ENCODE measurements at places on chromosomes 16 and 17. TPM values are rescaled to one million over a fixed set of nuclear protein-coding genes. Genes with fewer than 3 reads are reported as not detected.
A peak's percentile ranks its signal among the peaks of the same experiment; 100 is the strongest.

- H3K4me1 ChIP-seq = no peaks in the 10 kb centered on the region
- no peak for DNase-seq
- no peak overlapping the region for H3K4me3 ChIP-seq
- H3K36me3 ChIP-seq = no peaks in the 10 kb centered on the region
- H3K27me3 ChIP-seq = peaks cover 1% of the 10 kb centered on the region
Observed at GRCh38 chr16:83098536-83098935, 471.8 kb downstream of the CDH13 start.

GRCh38 chr17:40447148-40447644, 3.9 kb downstream of the IGFBP4 start:
- peaks cover 52% of the 10 kb centered on the region for H3K4me1 ChIP-seq
- H3K27me3 ChIP-seq = peaks cover 14% of the 10 kb centered on the region
- no peak overlapping the region for H3K27ac ChIP-seq
- peaks cover 14% of the 10 kb centered on the region for H3K36me3 ChIP-seq

GRCh38 chr17:1931844-1932579, 93.1 kb downstream of the RTN4RL1 start:
- H3K27ac ChIP-seq = no peak overlapping the region
- H3K4me1 ChIP-seq = no peaks in the 10 kb centered on the region
- DNase-seq = no peak
- no peaks in the 10 kb centered on the region for H3K36me3 ChIP-seq

DNA sequence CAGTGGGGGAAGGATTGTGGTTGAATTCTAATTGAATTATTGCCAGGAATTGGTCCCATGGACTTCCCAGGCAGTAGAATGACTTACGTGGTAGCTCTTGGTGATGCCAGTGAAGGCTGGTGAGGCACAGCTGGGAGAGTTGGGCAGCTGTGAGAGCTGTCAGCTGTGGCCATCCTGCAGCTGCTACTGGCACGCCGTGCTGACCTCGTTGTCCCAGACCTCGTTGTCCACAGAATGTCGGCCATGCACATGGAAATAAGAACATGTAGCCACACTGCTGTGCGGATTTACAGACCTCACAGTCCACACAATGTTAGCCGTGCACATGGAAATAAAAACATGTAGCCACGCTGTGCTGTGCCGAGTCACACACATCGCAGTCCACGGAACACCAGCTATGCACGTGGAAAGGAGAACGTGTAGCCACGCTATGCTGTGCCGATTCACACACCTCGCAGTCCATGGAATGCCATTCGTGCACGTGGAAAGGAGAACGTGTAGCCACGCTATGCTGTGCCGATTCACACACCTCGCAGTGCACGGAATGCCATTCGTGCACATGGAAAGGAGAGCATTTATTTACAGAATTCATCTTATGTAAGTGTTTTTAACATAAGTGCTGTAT, 59.2 kb downstream of the BANP start:
- H3K4me1 ChIP-seq = no peaks in the 10 kb centered on the region
- H3K36me3 ChIP-seq = peaks cover 32% of the 10 kb centered on the region
- H3K27me3 ChIP-seq = no peaks in the 10 kb centered on the region
- DNase-seq = no peak
- H3K4me3 ChIP-seq = no peak overlapping the region

GRCh38 chr17:41531993-41532392, 3.9 kb upstream of the KRT19 start:
- H3K27ac ChIP-seq = no peak overlapping the region
- peaks cover 3% of the 10 kb centered on the region for H3K4me1 ChIP-seq
- DNase-seq = no peak
- no peaks in the 10 kb centered on the region for H3K36me3 ChIP-seq

DNA sequence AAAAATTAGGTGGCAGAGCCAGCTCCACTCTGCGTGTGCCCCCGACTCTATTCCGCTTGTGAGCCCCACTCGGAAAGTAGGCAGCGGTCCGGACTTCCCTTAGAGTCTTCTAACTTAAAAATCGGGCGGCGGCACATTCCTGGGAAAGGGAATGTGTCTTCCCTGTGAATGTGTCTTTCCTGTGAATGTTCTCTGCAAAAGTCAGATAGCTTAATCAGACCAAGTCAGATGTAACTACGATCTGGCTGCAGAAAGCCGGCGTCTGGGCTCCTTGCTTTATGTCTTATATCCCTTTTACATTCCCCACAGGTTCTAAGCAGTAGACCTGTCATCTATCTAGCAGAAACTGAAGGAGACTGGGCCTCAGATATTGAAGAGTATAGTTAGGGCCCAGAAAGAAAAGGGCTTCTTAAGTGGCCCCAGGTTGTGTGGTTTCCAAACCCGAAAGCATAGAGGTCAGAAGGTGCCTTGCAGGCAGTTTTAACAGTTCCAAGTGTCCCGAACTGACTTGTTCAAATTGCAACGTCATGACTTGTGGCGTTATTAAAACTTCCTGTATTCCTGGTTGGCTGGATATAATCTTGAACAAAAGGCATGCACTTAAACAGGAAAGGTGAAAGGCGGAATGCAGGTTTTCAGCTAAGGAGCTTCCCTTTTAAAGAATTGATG, 601 bp downstream of the PHKB start:
- H3K4me1 ChIP-seq = peaks cover 53% of the 10 kb centered on the region
- H3K27ac ChIP-seq = peak overlapping the region; percentile 93
- H3K36me3 ChIP-seq = peaks cover 20% of the 10 kb centered on the region
- peak overlapping the region; percentile 95 for H3K4me3 ChIP-seq
- H3K27me3 ChIP-seq = no peaks in the 10 kb centered on the region

GRCh38 chr16:72255786-72256185, 83.8 kb upstream of the PMFBP1 start:
- no peak for DNase-seq
- H3K27me3 ChIP-seq = peaks cover 9% of the 10 kb centered on the region
- H3K36me3 ChIP-seq = no peaks in the 10 kb centered on the region
- no peaks in the 10 kb centered on the region for H3K4me1 ChIP-seq
- no peak overlapping the region for H3K27ac ChIP-seq
- H3K4me3 ChIP-seq = no peak overlapping the region

GRCh38 chr17:22233382-22233781, 541.1 kb downstream of the KCNJ18 start:
- no peaks in the 10 kb centered on the region for H3K27me3 ChIP-seq
- no peak overlapping the region for H3K27ac ChIP-seq
- no peak overlapping the region for H3K4me3 ChIP-seq
- H3K36me3 ChIP-seq = no peaks in the 10 kb centered on the region
- DNase-seq = no peak
- no peaks in the 10 kb centered on the region for H3K4me1 ChIP-seq

DNA sequence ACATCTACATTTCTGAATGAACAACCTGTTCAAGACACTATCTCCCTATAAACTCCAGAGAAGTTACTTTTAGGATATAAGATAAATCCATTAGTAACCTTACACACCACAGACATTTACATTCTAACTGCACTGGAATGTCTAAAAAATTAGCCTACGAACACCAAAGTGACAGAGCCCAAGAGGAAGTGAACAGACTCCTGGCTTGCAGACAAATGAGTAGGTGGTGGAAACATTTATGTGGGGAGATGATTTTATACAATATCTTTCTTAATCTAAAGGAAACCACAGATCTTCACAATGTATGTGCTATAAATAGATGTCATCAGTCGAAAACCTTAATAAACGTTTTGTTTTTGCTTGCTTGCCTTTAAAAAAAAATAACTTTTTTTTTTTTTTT, 18.8 kb downstream of the ZNF652 start:
- peaks cover 72% of the 10 kb centered on the region for H3K4me1 ChIP-seq
- H3K27ac ChIP-seq = peak overlapping the region; percentile 91
- DNase-seq = no peak
- H3K36me3 ChIP-seq = peaks cover 28% of the 10 kb centered on the region

- DNase-seq = no peak
- no peaks in the 10 kb centered on the region for H3K4me1 ChIP-seq
- no peaks in the 10 kb centered on the region for H3K36me3 ChIP-seq
- peaks cover 2% of the 10 kb centered on the region for H3K27me3 ChIP-seq
Observed at GRCh38 chr17:41654678-41655607, 30.6 kb upstream of the KRT17 start.

DNA sequence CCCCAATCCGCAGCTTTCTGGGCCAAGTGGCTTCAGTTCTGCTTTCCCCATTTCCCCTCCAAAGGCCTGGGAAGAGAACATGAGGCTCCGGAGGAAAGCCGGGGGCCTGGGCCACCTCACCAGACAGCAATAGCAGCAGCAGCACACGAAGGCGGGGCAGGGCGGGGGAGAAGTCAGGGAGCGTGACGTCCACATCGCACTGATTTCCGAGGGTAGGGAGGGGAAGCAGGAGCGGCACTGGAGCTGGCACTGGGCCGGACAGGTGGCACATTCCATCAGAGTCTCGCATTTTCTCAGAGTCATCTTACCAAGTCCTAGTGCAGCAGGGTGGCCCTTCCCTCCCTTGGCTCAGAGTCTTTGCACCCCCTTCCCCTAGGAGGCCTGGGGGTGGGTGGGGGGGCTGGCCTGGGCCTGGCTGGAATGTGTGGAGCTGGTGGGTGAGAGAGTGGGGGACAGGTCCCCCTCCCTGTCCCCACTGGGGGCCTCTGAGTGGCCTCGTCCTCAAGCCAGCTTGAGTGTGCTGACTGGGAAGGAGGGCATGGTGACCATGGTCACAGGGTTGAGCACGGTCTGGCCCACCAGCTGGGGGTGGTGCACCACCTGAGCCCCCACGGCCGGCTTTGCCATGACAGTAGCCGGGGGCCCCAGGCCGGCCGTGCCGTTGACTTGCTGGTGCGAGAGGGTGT, 14.3 kb downstream of the MNT start:
- H3K27ac ChIP-seq = no peak overlapping the region
- no peak for DNase-seq
- peaks cover 8% of the 10 kb centered on the region for H3K36me3 ChIP-seq
- H3K4me1 ChIP-seq = peaks cover 27% of the 10 kb centered on the region
- no peak overlapping the region for H3K4me3 ChIP-seq
- H3K27me3 ChIP-seq = no peaks in the 10 kb centered on the region

NPIPA5 gene
- 19.9 TPM for total RNA-seq

Data from activated CD4-positive, alpha-beta memory T cell treated with anti-CD3 and anti-CD28 coated beads, Interleukin-2, amount 10 ng/mL, durations not matched to agents 7 days and 5 days (primary cell).